ENCODE measurements at places on chromosomes 6 and 20.

DNA sequence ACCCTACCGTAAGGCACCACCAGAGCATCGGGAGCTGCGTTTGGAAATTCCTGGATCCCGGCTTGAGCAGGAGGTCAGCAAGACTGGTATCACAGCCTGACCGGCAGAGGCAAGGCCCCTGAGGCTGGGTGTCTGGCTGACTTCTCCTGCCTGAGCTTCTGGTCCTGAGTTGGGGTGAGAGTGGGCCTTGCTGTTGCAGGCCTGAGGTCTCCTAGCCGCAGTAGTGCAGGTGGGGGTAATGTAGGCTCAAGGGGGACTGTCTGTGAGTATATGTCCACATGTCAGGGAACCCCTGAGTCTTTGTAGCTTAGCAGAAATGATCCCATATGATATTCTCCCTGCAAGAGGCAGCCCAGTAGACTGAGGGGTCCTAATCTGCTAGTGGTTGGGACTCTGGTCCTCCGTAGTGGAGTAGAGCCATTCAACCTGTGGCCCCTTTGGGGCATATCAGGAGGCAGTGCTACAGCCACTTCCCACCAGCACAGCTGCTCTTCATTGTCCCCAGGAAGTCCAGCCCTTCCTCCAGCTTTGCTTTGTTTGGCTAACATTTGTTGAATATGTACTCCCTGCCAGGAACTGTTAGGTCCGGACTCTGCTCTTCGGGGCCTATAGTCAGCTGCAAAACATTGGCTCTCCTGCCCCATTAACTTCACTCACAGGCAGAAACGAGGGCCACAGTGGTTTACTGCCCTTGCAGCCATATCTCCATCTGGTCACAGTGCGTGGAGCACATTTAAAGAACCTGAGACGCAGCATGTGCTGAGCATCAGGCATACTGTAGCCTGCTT, 10.9 kb downstream of the LRRC73 start:
- no peak for DNase-seq

- DNase-seq: no peak
These were observed 382.7 kb downstream of the C6orf118 start for GRCh38 chr6:164926686-164927085.

DNA sequence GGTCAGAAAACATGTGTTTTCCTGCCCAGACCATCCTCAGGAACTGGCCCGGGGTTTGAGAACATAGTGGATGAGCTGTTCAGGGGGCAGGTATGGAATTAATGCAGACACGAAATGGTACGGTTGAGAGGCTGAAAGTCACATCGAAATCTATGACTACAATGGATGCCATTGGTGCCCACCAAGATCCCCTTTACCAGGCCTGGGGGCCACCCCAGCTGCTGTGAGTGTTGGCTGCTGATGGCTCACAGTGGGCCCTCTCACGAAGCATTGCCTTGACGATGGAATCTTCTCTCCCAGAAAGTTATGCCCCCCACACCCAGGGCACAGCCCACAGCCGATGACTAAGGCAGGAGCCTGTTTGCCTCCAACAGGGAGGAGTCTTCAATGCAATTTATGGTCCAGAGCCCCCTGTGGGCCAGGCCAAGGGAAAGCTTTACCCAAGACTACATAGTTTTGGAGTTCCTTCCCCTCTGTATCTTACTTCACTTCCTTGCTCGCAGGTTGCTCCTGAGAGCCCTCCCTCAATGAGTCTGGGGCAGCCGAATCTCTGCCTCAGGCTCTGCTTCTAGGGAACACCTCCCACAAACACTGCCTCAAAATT, 92.6 kb downstream of the BFSP1 start:
- DNase-seq: no peak

GRCh38 chr6:95636552-95637431, 59.5 kb downstream of the MANEA start:
- DNase-seq: no peak

- no peak for DNase-seq
These were observed 33.0 kb upstream of the KIAA1586 start for GRCh38 chr6:57013521-57013926.

GRCh38 chr20:22531056-22531615, 53.2 kb downstream of the FOXA2 start:
- DNase-seq: no peak

DNA sequence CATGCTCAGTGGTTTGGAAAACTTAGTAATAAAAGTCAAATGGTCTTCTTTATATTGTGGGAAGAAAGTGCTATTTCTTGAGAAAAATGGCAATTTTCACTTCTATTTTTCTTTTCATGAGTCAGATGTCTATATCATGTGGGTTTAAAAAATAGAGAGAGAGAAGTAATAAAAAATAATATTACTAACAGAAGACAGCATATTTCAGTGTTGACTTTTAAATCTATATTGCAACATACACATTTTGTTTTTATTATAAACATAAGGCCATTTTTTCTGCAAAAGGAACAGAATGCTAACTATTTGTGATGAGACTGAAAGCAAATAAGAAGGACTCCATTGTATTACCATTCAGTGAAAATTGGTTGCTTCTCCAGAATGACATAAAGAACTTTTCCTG, 135.1 kb upstream of the CNR1 start:
- no peak for DNase-seq
